ENCODE measurements at places on chromosomes 11 and 22. TPM values are rescaled to one million over a fixed set of nuclear protein-coding genes. Genes with fewer than 3 reads are reported as not detected.

DNA sequence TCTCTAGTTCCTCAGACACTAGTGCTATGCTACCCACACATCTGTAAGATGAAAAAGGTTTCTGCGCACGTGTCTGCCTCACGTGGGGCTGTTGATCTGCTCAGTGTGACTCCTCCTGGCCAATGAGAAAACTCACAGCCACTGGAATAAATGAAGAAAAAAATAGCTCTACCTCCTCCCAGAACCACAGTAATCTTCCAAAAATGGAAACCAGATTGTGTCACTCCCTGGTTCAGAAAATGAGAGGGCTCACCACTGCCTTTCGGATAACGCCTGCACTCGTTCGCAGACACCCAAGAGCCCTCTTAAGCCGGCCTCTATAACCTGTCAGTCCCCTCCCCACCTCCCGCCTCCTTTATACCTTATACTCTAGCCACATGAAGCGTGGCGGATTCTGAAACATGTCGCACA is 5.1 kb downstream of the APBB1 start:
- DNase-seq, result peak; percentile 39

GRCh38 chr11:129314371-129314770 is 61.3 kb upstream of the BARX2 start:
- no peak for DNase-seq

DNA sequence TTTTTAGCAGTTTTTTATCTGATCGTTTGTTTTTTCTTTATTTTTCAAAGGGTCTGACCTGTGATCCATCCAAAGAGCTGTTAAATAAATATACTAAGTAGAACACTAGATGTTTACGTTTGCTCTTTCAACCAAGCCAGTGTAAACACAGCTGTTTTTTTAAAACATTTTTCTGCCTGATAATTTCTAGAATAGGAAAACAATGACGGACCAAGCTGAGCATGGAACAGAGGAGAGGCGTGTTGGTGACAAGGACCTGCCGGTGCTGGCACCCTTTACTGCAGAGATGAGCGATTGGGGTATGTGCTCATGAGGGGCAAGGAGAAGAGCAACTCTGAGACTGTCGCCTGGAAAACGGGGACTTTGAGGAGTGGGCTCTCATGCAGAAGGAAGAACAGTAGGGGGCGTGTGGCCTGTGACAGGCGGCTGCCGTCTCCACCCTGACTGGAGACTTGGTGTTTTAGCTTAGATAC is 28.6 kb upstream of the PANX2 start:
- no peak for DNase-seq

DNA sequence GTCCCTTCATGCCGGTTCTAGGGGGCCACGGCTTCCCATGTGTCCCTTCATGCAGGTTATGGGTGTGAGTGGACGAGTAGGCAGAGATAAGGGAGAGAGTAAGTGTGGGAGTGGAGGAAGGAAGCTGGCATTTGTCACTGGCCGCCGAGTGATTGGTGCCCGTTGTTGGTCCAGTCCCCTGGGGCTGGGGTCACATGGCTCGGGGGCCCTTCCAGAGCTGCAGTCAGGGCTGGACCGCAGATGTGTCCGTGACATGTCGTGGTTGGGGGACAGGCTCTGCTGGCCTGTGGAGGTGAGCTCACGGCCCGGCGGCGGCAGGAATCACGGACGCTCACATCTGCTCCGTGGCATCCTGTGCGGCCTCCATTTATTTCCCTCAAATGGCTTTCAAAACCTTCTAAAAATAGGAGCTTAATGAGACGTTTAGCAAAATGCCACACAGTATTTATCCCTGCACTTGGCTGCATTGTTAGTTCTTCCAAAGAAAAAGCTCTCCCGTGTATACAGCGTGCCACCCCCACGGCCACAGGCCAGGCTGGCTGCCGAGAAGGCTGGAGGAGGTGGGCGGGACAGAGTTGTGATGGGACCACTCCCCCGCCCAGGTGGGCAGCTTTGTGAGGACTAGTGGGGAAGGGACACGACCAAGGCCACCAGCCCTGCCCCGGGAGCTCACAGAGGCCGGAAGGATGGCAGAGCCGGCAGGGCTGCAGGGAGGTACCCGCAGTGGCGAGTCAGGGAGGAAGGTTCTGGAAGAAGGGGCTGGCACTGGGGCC is 386.7 kb downstream of the TBC1D22A start:
- no peak for DNase-seq

GRCh38 chr22:23240639-23241389 is 60.5 kb downstream of the BCR start:
- DNase-seq, result peak; percentile 40

DNA sequence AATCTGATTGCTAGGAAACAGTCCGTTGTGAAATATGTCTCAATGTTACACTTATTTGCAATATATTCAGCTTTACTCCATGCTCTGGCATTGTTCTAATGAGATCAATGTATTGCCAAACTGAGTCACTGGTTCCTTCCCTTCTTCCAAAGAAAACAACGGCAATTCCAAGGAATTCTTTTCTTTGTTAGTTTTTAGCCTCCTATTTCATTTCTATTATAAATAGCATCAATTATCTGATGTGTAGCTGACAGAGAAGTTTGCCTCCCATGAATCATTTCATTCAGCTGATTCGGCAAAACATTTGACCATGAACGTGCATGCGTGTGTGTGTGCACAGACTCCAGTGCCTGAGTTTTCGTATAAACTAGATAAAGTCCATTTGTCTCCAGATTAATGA is 346.8 kb downstream of the ETS1 start:
- DNase-seq, result no peak

GRCh38 chr22:37358917-37359316 is 68.4 kb downstream of the ELFN2 start:
- DNase-seq, result no peak

GRCh38 chr11:45412521-45412920 is 126.4 kb upstream of the SYT13 start:
- no peak for DNase-seq

DNA sequence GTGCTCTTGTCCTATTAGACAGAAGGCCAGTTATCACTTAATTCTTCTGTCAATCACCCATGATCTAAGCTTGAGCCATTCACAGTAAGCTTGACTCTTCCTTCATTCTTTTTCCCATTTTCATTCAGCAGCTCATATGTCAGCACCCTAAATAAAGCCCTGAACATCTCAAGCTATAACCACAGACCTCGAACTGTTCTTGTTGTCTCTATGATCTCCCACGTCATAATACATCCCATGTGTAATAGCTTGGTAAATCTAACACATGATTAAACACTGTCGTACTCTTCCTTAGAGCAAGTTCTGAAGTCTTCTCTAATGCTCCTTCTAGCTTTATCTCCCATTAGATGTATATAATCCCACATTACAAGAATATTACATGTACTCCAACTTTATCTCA is 14.4 kb downstream of the MUC15 start:
- no peak for DNase-seq

- DNase-seq, result no peak
Observed at GRCh38 chr11:120925944-120926343, 98.0 kb upstream of the TBCEL start.

DNA sequence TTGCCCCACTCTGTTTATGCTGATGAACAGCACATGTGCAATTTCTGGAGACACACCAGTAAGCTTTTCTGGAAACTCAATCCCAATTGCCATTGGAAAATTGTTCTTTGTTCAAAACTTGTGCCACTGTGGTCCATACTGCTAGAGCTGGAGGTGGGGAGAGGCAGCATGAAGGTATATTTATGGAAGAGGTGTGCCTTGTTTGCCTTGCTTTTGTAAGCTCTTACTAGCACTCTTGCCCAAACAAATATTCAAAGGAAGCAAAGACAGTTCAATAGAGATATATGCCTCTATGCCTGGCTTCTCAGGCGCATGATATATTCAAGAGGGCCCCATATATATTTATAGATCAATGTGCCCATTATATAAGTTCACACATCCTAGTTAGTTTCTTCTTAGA is 42.7 kb downstream of the TIMP3 start:
- no peak for DNase-seq

DNA sequence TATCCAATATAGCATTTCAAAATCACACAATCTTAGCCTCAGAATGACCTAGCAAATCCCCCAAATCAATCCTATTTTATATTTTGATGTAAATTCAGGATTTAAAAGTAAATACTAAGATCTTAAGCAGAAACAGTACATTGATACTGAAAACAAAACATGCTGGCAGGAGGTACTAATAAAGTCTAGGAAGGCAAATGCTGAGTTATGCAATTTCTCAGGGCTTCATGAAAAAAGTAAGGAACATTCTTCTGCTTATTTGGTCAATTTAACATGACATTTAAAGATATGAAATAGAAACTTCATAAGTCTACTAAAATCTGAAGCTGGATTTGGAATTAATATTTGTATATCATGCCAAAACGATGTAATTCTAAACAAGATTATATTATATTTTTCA is 153.3 kb downstream of the SWAP70 start:
- DNase-seq, result no peak

DNA sequence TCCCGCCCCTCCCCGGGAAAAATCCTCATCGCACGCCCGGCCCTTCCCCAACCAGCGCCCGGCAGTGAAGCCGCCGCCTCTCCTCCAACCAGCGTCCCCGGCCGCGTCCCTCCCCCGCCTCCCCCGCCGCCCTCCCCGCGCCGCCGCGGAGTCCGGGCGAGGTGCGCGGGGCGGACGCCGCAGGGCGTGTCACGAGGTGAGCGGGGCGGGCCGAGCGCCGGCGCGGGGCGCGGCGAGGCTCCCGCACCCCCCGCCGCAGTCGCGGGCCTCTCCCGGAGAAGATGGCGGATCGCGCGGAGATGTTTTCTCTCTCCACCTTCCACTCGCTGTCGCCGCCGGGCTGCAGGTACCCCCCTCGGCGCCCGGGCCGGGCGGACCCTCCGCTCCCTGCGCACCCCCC is at the start of gene MAPK8IP2:
MAPK8IP2 (plus strand) TSS at position 256 of the 400 bp plus-strand sequence; CDS start at position 282, 26 bp downstream.
- DNase-seq, result no peak

DNA sequence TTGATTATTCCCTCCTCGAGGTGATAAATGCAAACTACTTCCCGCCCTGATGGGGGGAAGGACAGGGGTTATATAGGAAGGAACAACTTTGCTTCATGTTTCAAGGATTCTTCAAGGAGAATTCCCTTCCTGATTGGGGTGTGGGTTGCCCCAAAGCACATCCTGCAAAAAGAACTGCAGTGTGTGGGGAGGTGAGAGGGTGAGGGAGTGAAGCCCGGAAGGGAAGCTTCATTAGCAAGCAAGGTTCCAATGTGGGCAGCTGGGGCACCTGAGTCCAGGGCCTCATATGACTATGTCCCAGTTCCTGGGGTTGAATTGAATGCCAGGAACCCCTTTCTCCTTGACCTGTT is 326.0 kb downstream of the MN1 start:
- DNase-seq, result no peak

GRCh38 chr22:39765046-39765445 is 128.5 kb downstream of the ENTHD1 start:
- DNase-seq, result no peak

DNA sequence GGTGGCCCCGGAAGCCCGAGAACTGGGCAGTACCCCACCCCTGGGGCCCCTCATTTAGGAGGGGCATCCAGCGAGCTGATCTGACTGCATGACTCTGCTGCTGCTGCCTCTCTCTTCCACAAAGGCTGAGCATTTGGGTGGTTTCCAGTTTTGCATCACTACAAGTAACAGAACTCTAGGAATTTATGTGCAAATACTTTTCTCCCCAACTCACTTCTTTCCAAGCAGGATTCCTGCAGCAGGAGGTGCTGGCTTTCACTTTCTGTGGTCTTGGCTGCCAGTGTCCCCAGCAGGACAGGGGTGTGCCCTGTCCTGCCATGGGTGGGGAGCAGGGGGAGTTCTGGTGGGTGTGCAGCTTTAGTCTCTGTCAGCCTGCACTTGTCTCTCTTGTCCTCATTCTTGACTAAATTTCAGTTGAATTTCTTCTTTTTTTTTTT is 21.2 kb downstream of the UPB1 start:
- DNase-seq, result no peak

- no peak for DNase-seq
Observed at GRCh38 chr11:19756675-19757475, 44.2 kb downstream of the NAV2 start.

DNA sequence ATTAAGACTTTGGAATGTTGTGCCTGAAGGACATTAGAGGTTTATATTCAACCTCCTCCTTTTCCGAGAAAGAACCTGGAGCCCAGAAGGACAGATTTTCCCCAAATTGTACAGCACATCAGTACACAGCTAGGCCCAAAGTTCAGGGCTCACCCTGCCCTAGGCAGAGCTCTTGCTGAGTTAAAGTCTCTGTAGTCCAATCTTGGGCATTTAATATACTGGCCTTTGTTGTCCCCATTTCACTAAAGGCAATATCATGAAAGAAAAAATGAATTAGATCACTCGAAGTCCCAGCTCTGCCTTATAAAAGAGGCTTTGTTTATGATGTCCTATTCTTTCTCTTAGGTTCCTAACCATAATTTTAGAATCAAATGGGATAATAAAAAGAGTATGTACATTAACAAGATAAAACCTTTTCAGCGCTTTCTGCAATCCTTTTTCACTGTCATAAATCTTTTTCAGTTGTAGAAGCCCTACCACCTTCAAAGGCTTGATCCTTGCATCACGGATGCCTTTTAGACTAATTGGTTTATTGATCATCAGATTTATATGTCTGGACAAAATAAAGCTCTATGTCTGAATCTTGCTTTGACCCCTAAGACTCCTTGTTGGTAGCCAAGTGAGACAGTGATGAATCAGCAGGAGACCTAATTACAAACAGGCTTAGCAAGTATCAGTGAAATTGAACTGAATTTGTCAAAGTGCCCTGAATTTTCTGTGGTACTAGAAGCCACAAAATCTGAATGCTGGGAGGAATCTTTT is 39.8 kb downstream of the RELT start:
- DNase-seq, result no peak

- no peak for DNase-seq
Observed at GRCh38 chr11:66465373-66466224, 1.1 kb upstream of the PELI3 start.

GRCh38 chr11:8597182-8597581 is 3.2 kb upstream of the STK33 start:
- no peak for DNase-seq

DNA sequence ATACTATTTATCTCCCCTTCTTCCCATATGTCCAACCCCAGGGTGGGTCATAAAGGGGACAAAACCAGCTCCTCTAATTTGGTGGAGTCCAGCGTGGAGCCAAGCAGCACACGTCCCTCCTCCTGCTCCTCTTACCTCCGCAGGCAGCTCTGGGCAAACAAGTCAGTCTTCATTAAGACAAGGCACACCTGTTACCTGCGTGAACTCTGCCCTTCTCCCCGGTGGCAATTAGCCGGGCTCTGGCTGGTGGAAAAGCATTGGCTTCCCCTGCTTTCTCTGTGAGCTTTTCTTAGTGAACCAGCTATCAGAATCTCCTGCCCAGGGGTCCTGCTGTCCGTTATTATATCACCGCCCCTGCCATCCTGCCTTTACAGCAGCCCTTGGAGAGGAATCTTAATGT is 418.7 kb upstream of the CADM1 start:
- no peak for DNase-seq

- no peak for DNase-seq
Observed at GRCh38 chr22:33923660-33924246, 3.5 kb upstream of the LARGE1 start.

- DNase-seq, result no peak
Observed at GRCh38 chr22:29050457-29050856, 11.2 kb downstream of the C22orf31 start.

SSH3 gene
- total RNA-seq, result 19.0 TPM

JAML gene
- 102 TPM for total RNA-seq

XKR3 gene
- total RNA-seq, result not detected

APOBEC3A gene
- not detected for total RNA-seq

LTO1 gene
- 25.5 TPM for total RNA-seq

MOGAT2 gene
- not detected for total RNA-seq

OR2AT4 gene
- not detected for total RNA-seq

KDM4E gene
- total RNA-seq, result not detected

All from activated CD4-positive, alpha-beta memory T cell treated with anti-CD3 and anti-CD28 coated beads, Interleukin-2, amount 10 ng/mL, durations not matched to agents 7 days and 5 days (primary cell).